ENCODE measurements at places on chromosomes 3 and 15.

- no peak for DNase-seq
Measured at GRCh38 chr15:77400258-77400657, 19.6 kb downstream of the PEAK1 start.

GRCh38 chr3:185734725-185735096, 90.1 kb downstream of the IGF2BP2 start:
- no peak for DNase-seq

- DNase-seq = no peak
Measured at GRCh38 chr3:178663201-178663934, 127.1 kb downstream of the KCNMB2 start.

GRCh38 chr15:59169251-59169708, 37.4 kb upstream of the LDHAL6B start:
- no peak for DNase-seq

DNA sequence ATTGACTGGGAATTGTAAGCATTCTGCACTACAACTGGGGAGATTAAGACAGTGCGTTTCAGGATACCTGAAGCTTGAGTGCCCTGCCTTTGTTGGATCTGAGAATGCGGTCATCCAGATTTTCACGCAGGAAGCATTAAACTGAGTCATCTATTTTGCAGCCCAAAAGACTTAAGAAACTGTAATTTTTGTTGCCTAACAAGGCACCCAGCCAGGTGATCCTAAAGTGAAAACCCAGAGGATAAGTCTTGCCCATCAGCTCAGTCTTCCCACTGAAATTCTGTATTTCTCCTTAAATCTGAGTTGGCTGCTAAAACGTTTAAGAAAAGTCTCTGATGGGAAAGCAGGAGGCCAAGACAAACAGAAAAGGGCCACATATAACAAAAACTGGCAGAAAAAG, 242.5 kb upstream of the TMCO5A start:
- DNase-seq = no peak

GRCh38 chr15:76588811-76589747, 252.5 kb downstream of the ISL2 start:
- DNase-seq = no peak
